ENCODE measurements at places on chromosomes 5 and 9.

GRCh38 chr9:119884438-119884837 lies 515.2 kb upstream of the BRINP1 start:
- no peak for DNase-seq

DNA sequence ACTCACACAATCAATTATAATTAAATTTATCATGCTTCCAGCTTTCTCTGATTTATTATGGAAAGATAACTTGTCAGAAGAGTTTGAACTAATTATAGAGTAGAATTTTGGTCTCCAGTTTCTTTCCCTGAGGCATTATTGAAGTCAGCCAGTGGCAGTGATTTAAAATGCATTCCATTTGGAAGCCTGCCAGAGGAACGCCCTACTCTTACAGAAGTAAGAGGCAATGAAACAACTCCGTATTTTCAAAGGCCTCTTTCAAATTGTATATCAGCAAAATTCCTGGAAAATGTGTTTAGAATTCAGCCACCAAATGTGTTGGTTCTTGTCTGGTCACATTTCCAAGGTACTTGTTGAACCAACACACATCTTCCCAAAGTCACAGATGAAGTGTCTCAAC lies 640.9 kb downstream of the SEMA5A start:
- no peak for DNase-seq

DNA sequence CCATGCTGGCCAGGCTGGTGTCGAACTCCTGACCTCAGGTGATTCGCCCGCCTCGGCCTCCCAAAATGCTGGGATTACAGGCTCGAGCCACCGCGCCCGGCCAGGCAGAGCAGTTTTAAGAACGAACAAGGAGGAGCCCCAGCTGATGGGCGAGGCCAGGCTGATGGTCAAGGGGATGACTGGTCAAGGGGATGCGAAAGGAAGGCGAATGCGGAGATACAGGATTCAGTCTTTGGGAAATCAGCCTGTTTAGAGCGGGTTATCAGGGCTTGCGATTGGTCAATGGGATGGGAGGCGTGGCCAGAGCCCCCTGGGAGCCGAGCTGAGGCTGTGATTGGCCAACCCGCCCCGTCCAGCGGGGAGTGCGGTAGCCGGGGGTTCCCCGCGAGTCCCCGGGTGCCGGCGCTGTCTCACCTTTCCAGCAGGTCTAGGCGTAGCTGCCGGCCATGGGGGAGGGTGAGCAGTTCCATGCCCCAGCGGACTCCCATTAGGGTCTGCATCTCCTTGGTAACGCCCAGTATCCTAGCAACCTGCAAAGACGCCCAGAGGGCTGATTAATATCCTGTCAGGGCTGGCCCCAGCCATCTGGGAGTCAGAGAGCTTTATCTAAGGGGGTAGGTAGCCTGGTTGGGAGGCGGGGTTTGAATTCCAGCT lies 7.5 kb upstream of the TOR2A start:
- DNase-seq: no peak

- DNase-seq: no peak
Measured at GRCh38 chr9:14251154-14252071, 62.5 kb downstream of the NFIB start.

DNA sequence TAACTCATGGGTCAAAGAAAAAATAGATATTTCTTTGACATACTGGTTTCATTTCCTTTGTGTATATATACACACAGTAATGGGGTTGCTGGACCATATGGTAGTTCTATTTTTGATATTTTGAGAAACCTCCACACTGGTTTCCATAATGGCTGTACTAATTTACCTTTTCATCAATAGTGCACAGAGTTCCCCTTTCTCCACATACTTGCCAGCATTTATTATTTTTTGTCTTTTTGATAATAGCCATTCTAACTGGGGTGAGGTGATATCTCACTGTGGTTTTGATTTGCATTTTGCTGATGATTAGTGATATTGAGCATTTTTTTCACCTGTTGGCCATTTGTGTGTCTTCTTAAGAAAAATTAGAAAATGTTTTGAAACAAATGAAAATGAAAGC lies 78.4 kb upstream of the CKMT2 start:
- no peak for DNase-seq
